ENCODE measurements at places on chromosomes 7 and 10.

DNA sequence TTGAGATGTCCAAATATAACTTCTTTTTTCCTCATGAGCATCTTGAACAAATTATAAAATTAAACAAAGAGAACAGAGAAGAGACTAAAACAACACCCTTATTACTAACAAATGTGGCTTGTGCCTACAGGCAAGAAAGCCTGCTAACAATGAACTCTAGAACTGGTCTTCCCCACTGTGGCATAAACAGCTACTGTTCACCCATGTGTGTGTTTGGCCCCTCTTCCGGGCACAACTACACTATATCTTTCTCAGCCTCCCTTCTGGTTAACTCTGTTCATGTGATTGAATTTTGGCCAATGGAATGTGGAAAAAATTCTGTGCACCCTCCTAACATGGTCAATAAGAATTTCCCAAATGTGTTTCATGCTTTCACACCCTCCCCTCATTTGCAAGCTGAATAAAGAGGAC lies 117.0 kb downstream of the KBTBD2 start:
- no peak for DNase-seq

- no peak for DNase-seq
These were observed 98.7 kb upstream of the ZNF438 start for GRCh38 chr10:31130406-31130805.

- DNase-seq, result no peak
These were observed 680.6 kb upstream of the MBL2 start for GRCh38 chr10:53453196-53453595.

DNA sequence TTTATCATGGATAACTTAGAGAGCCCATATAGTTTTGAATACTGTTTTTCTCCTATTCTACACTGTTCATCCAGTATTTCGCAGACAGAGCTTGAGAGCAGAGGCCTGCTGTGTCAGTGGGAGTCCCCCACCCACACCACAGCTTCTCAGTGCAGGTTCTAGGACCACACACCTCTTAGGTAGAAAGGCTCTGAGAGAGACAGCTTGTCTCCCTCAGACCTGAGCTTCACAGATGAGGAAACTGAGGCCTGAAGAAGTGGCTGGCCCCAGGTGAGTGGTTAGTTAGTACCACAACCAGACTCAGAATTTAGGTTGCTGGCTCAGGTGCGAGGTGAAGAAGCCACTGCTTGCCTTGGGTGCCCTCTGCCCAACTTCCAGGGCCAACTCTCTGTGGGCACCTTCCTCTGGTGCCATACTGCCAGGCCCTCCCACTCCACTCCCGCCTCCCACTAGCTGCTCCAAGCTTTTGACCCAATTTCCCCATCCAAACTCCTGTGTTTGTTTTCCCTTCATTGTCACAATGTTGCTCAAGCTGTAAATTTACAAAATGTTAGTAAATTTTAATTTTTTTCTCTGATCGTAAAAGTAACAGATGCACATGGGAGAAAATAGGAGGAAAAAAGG lies 7.6 kb upstream of the HILPDA start:
- DNase-seq, result no peak

DNA sequence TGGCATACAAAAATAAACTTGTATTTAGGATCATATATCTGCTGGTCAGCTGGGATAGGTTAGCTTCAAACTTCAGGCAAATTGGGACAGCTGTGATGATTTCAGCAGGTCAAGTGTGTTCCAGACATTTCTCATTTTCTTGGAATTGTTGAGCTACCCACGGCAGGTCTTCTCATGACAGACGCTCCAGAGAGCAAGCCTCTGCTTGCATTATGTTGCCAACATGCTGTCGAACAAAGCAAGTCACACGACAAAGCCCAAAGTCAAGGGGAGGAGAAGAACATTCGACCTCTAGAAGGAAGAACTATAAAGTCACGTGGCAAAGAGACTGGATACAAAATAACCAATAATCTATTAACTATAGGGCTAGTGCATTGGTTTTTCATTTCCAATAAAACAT lies 103.5 kb downstream of the RAB18 start:
- no peak for DNase-seq

DNA sequence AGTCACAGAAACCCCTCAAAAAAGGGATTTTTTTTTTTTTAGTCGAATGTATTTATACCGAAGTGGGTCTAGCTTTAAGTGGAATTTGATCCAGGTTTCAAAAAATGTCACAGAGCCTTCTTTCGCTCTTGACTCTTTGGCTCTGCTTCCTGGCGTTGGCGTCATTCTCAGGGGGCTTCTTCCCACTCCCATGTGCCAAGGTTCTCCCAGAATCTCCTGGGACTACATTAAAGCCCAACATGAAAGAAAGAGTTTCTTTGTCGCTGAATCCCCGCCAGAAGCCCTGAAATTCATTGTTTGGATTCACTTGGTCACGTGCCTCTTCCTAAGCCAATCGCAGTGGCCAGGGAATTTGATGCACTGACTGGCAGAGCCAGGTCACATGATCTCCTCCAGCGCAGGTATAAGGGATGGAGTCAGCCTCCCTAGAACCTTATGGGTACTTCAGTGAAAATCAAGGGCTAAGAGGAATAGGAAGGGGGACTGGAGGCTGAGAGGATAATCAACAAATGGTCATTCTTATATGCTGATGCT lies 101.2 kb downstream of the RPS24 start:
- DNase-seq, result no peak

- no peak for DNase-seq
These were observed 8.2 kb upstream of the VCL start for GRCh38 chr10:73989594-73990150.

DNA sequence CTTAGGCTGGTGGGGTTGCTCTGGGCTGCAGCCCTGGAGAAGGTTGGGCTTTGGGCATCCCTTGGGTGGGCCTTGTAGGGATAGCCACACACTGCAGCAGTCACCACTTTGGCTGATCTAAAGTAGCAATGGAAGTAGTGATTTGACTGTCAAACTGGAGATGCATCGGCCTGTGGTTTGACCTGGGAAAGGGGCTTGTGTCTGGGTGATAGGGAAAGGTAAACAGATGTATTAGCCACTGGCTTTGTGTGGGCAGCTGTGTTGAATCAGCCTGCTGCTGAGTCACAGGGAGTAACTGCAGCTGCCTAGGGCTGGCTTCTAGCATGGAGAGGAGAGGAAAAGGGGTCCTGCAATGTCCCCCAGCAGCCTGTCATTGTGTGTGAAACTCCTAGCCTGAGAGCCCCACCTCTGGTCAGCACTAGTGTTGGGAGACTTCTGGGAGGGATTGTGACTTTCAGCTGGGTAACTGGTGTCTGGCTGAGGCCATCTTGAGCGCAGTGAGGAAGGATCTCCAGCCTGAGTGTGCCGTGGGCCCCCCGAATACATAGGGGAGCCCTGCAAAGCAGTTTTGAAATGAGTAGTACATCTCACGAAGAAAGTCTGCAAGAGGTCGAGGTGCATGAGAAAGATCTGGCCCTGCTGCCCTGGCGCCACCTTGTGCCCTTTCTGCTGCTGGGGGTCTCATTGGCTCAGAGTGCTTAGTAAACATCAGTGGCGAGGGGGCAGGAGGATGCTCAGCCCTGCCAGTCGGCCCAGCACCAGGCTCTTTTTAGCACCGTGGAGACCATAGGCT lies 117.3 kb downstream of the FANK1 start:
- DNase-seq, result no peak

GRCh38 chr10:97571622-97572021 lies 957 bp upstream of the ANKRD2 start:
- DNase-seq, result no peak

DNA sequence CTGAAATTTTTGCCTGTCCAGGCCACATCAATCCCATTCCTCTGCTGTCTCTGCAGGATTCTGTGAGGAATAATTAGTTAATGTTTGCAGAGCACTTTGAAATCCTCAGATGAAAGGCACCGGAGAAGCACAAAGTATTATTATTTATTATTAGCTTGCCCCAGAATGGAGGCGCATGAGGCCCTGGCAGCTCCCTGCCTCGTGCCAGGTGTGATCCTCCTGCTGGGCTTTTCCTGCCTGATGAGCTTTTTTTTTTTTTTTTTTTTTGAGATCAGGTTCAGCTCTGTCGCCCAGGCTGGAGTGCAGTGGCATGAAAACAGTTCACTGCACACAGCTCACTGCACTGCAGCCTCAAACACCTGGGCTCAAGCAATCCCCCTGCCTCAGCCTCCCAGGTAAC lies 65.2 kb downstream of the TCF7L2 start:
- no peak for DNase-seq

Data from activated T-cell treated with anti-CD3 and anti-CD28 coated beads, Interleukin-2, amount 50 U/mL, for 1 hour (primary cell).